ENCODE measurements at places on chromosomes 12 and 14.

- no peak for DNase-seq
Observed at GRCh38 chr14:22276913-22277816, 311.9 kb downstream of the DAD1 start.

- no peak for DNase-seq
Observed at GRCh38 chr14:47674148-47674542, 1.3 kb downstream of the MDGA2 start.

GRCh38 chr14:22479776-22480464 lies 109.1 kb downstream of the DAD1 start:
- no peak for DNase-seq

GRCh38 chr14:84485036-84485435 lies 1044.9 kb upstream of the FLRT2 start:
- no peak for DNase-seq

- DNase-seq: no peak
Observed at GRCh38 chr14:78508023-78508422, 337.9 kb downstream of the NRXN3 start.

DNA sequence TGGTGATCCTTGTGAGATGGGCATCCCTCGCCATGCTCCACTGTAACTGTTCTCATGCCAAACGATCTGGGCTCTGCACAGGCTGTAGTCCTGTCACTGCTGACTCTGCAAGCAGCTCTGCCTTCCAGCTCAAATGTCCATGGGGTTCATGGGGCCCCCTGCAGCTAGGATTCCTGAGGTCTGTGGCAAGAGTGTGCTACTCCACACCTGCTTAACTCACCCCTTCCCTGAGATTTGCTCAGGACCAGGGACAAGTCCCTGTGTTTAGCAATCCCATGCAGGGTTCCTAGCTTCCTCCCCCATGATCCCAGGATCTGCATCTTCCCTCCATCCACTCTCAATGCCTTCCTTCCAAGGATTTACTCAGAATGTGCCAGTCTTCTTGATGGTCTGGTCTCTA lies 241.0 kb downstream of the ASCL1 start:
- DNase-seq: no peak

GRCh38 chr14:79842270-79842669 lies 369.0 kb downstream of the DIO2 start:
- DNase-seq: no peak

GRCh38 chr14:74756326-74756725 lies 6.8 kb upstream of the YLPM1 start:
- no peak for DNase-seq

GRCh38 chr14:54444681-54445080 lies 3.5 kb upstream of the CNIH1 start:
- no peak for DNase-seq

- no peak for DNase-seq
Observed at GRCh38 chr12:83408146-83408545, 721.4 kb downstream of the TMTC2 start.
